D721Med (cell line): ENCODE measurements at places on chromosomes 12 and 14.

GRCh38 chr14:20986811-20987210, 3.0 kb upstream of the METTL17 start:
- DNase-seq = no peak

DNA sequence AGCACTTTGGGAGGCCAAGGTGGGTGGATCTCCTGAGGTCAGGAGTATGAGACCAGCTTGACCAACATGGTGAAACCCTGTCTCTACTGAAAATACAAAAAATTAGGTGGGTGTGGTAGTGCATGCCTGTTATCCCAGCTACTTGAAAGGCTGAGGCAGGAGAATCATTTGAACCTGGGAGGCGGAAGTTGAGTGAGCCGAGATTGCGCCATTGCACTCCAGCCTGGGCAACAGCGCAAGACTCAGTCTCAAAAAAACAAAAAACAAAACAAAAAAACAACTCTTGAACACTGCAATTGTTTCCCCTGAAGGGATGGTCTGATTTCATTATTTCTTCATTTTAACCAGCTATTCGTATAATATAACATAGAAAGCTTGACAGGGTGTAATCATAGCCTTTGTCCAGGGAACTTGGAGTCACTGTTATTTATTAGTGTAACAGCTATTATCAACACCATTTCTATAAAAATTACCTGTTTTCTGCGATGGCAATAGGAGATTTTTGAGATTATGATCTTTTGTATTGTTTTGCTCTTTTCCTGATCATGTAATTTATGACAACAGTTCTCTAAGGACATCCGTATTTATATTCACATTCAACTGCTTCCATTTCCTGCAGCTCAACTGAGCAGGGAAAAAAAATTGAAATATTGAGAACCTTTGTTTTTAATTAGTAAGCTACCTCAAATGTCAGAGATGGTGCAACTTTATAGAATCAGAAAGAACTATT, 94.7 kb downstream of the DIP2B start:
- no peak for DNase-seq

DNA sequence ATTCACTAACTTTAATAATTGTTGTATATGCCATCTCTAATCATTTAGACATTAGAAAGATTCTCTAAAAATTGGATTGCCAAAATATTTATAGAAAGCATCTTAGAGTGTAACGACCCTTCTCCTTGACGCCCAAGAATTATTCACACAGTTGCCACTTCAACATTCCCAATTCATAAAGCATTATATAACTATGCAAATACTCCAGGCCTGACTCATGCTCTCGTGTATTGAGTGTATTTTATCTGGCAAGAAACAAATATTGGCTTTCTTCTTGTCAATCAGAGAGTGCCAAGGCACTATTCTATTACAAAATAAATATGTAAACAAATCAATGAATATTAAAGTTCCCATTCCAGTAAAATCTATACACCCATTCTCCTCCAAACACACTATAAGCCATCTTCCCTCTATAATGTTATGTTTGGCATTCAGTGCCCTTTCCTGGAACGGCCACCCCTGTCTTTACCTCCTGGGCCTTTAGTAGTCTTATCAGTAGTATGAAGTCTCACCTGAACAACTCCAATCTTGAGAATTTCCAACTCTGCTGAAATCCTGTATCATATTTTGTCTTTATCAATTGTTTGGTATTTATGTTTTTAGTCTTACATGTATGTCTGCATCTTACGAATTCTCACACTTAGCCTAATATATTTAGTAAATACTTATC, 182.6 kb downstream of the PIK3C2G start:
- no peak for DNase-seq

DNA sequence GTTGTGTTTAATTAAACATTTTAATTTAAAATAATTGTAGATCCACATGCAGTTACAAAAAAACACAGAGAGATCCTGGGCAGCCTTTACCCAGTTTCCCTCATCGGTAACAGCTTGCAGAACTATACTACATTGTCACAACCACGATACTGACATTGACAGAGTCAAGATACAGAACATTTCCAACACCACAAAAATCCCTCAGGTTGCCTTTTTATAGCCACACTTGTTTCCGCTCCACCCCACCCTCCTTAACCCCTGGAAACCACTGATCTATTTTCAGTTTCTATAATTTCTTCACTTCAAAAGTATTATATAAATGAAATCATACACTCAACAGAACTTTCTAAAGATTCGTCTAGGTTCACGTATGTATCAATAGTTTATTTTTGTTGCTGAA, 458.8 kb upstream of the SOX5 start:
- no peak for DNase-seq

DNA sequence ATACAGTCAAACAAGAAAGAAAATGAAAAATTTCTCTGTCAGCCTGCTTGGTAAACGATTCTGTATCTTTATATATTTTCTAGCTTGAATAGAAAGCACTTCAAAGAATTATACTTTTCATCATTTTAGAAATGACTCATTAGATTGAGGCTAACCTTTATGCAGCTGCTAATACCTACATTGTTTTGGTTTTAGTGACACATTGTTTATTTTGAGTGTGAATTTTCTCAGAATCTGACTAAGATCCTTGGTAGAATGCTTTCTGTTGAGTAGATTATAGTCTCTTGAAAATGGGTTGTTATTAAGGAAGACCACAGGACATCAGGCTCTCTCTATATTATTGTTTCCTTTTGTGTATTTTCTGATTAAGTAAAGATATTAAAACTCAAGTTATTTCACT, at the start of gene PMCH:
Gene PMCH (minus strand): TSS at position 45 of the 400 bp plus-strand sequence. CDS start 63 bp downstream, outside the sequence.
- DNase-seq = no peak

DNA sequence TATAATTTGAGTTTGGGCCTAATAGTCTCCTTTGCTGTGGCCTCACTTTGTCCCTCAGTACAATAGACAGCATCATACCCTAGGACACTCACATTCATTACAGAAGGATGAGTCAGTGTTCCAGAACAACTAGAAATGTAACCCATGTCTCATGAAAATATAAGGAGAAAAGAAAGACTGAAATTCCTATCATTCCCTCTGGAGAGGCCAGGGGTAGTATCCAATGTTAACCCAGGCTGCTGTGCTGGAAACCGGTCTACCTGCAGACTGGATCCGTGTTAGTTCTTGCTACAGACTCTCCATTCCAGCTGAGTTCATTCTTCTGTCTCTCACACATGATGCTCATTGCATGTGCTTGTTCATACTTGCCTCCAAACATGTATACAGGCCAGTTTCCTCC, 75.8 kb upstream of the HOXC13 start:
- DNase-seq = no peak

- no peak for DNase-seq
These were observed 226.4 kb downstream of the ANO2 start for GRCh38 chr12:5718680-5719079.

GRCh38 chr12:101929365-101930041, 52.1 kb downstream of the DRAM1 start:
- no peak for DNase-seq

GRCh38 chr12:128974881-128975280, 121.6 kb downstream of the GLT1D1 start:
- no peak for DNase-seq

DNA sequence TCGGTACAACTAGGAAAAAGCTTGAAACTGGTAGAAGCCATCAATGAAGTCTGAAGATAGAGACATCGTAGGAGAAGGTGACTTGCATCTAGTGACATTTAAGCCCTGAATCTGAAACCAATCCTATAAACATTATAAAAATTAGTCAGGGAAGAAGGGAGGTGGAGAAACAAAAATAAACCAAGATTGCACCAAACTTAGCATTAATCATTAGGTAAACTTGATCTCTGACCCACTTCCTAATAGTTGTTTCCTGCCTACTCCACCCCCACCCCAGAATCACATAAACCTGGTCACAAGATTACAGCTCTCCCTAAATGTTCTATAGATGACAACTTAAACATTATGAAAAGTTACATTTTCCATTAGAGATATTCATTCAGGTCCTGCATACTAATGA, 40.4 kb downstream of the TSPAN19 start:
- DNase-seq = no peak

DNA sequence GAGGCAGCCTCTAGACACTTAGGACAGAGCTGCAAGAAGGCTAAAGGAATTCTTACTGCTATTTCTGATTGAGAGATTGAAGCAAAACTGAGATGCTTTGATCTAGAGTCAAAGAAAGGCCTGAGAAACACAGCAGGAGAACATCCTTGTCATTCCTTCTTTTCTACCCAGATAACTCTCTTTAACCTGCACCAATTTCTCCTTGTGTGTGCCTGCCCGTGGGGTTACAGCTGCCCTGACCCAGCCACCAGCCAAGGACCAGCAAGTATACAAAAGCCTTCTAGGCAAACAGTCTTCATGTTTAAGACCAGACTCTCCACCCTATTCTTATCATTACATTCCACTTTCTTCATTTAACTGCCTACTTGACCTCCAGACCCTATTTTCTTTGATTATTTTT, 81.7 kb upstream of the PRB2 start:
- no peak for DNase-seq

- DNase-seq = no peak
These were observed 533.7 kb downstream of the RPS29 start for GRCh38 chr14:49052521-49052920.

DNA sequence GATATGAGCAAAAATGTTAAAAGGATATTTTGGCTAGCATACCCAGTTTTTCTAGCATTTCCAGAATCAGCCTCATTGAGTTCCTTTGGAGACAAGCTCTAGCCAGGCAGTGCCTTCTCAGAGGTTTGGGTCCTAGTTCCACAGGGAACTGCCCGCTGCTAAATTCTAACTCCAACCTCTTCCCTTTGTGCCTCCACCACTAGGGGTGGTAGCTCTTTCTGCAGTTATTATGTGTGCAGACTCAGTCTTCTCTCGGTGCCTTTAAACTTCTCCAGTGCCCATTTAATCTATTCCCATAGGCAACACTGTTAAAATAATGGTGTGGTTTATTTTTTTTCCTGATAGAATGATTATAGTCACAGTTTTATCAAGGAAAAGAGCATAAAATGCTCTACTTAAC, 21.5 kb upstream of the SLC25A3 start:
- no peak for DNase-seq

DNA sequence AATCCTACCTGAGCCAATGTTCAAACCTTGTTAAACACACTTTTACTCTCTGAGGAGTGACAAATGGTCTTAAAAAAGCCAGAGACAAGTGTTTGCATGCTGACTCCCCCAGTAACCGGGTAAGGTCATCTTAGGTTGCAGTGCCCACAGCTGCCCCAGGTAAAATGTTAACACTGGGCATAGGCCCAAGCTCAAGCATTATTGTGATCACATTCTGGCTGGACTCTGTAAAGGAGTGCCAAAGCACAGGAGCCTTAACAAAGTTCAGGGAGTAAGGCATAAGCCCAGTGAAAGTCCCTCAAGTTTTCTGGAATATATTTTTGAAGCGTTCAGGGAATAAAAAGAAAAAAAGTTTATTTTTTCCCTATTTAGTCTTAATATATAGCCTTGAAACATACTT, 8.6 kb downstream of the EDDM3A start:
- DNase-seq = no peak

GRCh38 chr12:112463478-112463877, 44.7 kb downstream of the PTPN11 start:
- no peak for DNase-seq

DNA sequence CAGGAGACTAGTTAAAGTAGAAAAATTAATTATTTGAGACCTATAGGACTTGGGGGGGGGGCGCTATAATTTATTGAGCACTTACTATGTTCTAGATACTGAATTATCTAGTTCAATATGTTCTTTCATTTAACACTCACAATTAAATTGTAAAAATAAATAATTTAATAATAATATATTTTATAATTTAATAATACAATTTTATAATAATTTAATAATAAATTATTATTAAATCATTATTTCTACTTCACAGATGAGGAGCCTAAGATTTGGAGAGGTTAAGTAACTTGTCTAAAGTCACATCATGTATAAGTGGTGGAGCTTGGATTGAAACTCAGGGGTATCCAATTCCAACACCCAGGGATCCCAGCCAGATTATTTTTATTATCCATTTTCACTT, 98.8 kb upstream of the CCDC175 start:
- no peak for DNase-seq

DNA sequence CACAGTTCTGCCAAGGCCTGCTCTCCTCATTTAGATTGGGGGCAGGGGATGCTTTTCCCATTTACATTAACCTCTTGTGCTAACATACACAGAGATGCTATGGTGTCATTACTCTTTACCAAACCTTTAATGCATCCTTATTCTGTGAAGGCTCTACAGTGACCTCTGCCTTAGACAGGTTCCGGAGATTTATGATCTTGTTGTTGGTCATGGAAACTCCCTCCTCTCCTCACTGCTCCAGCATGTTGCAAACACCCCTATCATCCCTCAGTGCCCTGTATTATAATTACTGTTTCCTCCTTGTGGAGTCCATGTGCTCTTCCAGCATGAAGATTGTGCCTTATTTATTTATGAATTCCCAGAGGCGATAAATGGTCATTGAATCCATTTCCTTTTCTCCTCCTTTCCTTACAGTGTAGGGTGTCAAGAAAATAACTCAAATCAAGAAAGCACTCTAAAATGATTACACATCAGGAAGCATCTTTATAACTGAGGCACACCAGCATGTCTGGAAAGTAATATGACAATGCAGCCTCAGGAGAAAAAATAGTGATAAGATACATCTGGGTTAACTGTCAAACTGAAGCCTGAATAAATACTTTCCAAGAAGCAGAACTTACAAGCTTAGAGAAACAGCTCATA, 37.8 kb downstream of the RTN1 start:
- no peak for DNase-seq

DNA sequence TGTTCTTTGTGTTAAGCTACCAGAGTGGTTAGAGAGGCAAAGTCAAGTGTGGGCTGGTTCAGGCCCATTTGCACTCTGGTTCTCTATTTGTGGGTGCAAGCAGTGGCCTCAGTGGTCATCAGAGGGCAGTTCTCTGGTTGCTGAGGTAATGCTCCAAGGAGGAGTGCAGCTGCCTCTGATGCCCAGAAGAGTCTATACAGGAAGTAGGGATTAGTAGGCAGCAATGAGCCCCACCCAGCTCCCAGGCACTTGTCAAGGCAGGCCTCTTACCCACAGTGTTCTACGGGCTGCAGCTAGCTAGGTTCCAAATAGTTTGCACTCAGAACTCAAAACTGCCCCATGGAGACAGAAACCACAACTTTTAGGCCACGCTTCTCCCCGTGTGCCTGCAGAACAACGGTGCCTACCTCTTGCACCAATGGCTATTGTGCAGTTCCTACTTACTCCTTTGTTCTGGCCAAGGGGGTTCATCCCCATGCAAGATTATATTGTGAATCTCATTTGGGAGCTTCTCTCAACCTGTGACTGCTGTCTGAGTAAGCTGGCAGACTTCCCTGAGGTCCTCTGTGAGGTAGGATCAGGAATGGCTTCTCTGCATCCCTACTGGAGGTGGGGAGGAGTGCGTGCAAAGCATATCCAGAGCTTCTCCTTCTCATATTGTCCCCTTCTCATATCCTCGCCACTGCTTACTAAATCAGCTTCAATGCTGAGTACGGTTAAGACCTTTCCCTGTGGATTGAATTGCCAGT, 410.3 kb upstream of the LMO3 start:
- no peak for DNase-seq

GRCh38 chr14:75748336-75748735, 87.3 kb downstream of the TTLL5 start:
- DNase-seq = no peak
